ENCODE measurements at places on chromosomes 5 and 9. TPM values are rescaled to one million over a fixed set of nuclear protein-coding genes. Genes with fewer than 3 reads are reported as not detected.

Gene LCN9
- not detected for total RNA-seq

Gene MROH2B
- not detected for total RNA-seq

Gene TMC1
- total RNA-seq, result not detected

Gene SLC30A5
- total RNA-seq, result 43.9 TPM

Measured in suprapubic skin (tissue), 4 donors.